Activated T-helper 2 cell treated with anti-CD3 and anti-CD28 coated beads, Interferon-gamma antibody, Interleukin-2, Interleukin-4, amounts not matched to agents 10 μg/mL and 5 μg/mL and 100 μg/mL, durations not matched to agents 14 hours and 24 hours and 36 hours (primary cell): ENCODE measurements at places on chromosomes 12 and 14. TPM values are rescaled to one million over a fixed set of nuclear protein-coding genes. Genes with fewer than 3 reads are reported as not detected.

- peak overlapping the region; percentile 99 for H3K27ac ChIP-seq
- H3K4me1 ChIP-seq: peaks cover 38% of the 10 kb centered on the region
- H3K27me3 ChIP-seq: no peaks in the 10 kb centered on the region
- peak; percentile 76 for DNase-seq
Observed at GRCh38 chr14:68794130-68794850, 1.4 kb upstream of the ZFP36L1 start.

The FOXN3 gene
- total RNA-seq: 131 and 135 TPM in 2 replicates

DNA sequence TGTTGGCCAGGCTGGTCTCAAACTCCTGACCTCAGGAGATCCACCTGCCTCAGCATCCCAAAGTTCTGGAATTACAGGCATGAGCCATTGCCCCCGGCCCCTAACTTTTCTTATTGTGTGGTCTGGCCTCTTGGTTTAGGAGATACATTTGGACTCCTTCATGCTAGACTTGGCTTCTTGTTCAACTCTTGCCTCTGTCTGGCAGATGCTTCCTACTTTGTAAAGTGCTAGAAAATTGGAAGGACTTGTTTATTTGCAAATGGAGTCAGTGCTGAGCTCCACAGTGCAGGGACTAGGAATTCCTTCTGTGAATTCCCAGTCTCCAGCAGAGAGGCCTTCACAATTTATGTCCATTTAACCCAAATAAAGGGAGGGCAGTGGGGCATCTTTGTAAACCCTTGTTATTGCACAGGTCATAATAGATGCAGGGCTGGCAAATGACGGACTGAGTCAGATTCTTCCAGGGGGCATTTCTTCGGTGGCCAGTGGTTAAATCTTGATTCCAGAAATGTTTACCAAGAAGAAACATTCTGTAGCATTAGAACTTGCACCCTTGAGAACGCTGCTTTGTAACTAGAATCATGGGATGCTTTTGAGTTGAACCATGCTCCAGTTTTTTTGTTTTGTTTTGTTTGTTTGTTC lies 73.8 kb upstream of the TBX3 start:
- no peak overlapping the region for H3K27ac ChIP-seq
- H3K27me3 ChIP-seq: no peaks in the 10 kb centered on the region
- no peaks in the 10 kb centered on the region for H3K36me3 ChIP-seq
- H3K4me1 ChIP-seq: no peaks in the 10 kb centered on the region
- no peak for DNase-seq

The RND1 gene
- total RNA-seq: 3.5 and 4.7 TPM in 2 replicates

GRCh38 chr12:62458626-62459025 lies 8.0 kb upstream of the MON2 start:
- H3K36me3 ChIP-seq: peaks cover 3% of the 10 kb centered on the region
- H3K4me1 ChIP-seq: no peaks in the 10 kb centered on the region
- no peak overlapping the region for H3K4me3 ChIP-seq
- peaks cover 4% of the 10 kb centered on the region for H3K27me3 ChIP-seq
- no peak for DNase-seq

The SERPINA9 gene
- total RNA-seq: not detected in 2 replicates

The MOK gene
- 4.8 and 6.8 TPM in 2 replicates for total RNA-seq

The KCNH3 gene
- 2.1 and 2.9 TPM in 2 replicates for total RNA-seq

DNA sequence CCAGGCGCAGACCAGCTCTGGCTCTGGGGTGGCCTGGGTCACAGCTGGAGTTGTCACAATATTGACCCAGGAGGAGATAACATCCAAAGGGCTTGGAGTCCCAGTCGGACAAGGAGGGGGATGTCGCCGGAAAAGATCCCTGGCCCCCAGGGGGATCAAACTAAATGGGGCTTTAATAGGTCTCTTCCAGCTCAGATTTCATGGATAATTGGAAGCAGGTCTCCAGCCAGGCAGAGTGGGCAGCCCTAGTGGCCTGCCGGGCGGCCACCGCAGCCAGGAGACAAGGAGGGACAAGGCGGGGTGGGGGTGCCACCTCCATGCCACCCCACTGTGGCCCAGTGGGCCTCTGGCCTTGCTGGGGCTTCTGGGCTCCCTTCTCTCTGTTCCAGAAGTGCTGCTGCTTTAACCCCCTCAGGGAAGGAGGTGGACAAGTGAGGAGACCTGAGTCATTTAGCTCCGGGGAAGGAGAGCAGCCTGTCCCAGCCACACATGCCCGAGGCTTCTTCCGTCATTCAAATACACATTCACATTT lies 23.1 kb upstream of the PGF start:
- no peaks in the 10 kb centered on the region for H3K27me3 ChIP-seq
- DNase-seq: no peak
- no peak overlapping the region for H3K4me3 ChIP-seq
- H3K27ac ChIP-seq: no peak overlapping the region
- no peaks in the 10 kb centered on the region for H3K36me3 ChIP-seq
- no peaks in the 10 kb centered on the region for H3K4me1 ChIP-seq

GRCh38 chr12:112149596-112149995 lies 24.2 kb downstream of the TRAFD1 start:
- no peak overlapping the region for H3K4me3 ChIP-seq
- DNase-seq: no peak
- peaks cover 75% of the 10 kb centered on the region for H3K36me3 ChIP-seq
- no peaks in the 10 kb centered on the region for H3K27me3 ChIP-seq
- peaks cover 4% of the 10 kb centered on the region for H3K4me1 ChIP-seq

GRCh38 chr12:25710128-25710527 lies 157.0 kb upstream of the LMNTD1 start:
- H3K36me3 ChIP-seq: no peaks in the 10 kb centered on the region
- DNase-seq: no peak
- H3K4me1 ChIP-seq: peaks cover 3% of the 10 kb centered on the region

DNA sequence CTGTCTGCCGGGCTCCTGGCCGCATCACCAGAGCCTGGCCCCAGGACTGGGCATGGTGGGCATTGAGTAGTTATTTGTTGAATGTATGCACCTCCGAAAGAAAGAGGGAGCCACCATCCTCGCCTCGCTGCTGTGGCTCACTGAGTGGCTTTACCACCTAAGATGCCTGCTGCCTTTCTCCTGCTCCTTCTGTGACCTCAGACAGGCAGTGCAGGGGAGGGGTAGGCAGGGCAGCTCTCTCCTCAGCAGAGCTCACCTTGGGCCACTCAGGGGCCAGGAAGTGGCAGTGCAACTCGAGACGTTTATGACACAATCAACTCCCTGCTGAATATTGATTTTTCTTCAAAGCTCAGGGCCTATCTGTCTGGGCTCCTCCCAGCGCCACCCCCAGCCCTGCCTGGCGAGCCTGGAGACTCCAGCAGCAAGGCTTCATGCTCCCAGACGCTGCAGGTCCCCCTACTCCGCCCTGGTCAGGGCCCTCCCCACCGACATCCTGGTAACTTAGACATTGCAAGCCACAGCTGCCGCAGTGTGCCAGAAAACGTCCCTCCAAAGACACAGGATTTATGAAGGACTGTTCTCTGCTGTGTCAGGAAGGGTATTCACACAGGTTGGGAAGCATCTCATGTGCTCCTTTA lies 84.3 kb upstream of the DIO3 start:
- no peaks in the 10 kb centered on the region for H3K27me3 ChIP-seq
- H3K4me3 ChIP-seq: no peak overlapping the region
- H3K27ac ChIP-seq: no peak overlapping the region
- no peaks in the 10 kb centered on the region for H3K4me1 ChIP-seq

The GCH1 gene
- total RNA-seq: 51.4 and 52.5 TPM in 2 replicates

DNA sequence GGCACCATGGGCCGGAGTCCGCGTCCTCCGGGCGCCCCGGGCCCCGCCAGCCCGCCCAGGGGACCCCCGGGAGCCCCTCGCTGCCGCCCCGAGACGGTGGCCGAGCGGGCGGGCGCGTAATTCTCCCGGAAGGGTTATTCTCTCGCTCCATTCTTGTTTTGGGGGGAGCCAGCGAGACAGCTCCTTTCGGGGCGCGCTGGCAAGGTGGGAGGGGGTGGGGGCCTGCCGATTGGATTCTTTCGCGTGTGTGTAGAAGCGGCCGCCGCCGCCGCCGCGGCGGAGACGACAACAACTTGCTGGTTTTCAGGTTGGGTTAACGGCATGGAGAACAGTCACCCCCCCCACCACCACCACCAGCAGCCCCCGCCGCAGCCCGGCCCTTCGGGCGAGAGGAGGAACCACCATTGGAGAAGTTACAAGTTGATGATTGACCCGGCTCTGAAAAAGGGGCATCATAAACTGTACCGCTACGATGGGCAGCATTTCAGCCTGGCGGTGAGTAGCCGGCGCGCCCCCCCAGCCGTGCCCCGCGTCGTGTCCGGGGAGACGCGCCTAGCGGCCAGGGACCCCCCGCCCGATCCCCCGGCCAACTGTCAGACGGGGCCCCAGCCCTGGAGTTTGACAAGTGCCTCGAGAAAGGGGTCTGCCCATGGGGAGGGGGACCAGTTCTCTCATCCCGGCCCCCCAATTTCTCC lies 755 bp downstream of the SETD1B start:
- DNase-seq: peak; percentile 41
- H3K4me3 ChIP-seq: peak overlapping the region; percentile 97
- peaks cover 52% of the 10 kb centered on the region for H3K36me3 ChIP-seq
- peak overlapping the region; percentile 97 for H3K27ac ChIP-seq
- peaks cover 17% of the 10 kb centered on the region for H3K4me1 ChIP-seq
- H3K27me3 ChIP-seq: no peaks in the 10 kb centered on the region

The GIT2 gene
- 71.1 and 72.3 TPM in 2 replicates for total RNA-seq

The IFNG-AS1 gene
- total RNA-seq: not detected in 2 replicates

DNA sequence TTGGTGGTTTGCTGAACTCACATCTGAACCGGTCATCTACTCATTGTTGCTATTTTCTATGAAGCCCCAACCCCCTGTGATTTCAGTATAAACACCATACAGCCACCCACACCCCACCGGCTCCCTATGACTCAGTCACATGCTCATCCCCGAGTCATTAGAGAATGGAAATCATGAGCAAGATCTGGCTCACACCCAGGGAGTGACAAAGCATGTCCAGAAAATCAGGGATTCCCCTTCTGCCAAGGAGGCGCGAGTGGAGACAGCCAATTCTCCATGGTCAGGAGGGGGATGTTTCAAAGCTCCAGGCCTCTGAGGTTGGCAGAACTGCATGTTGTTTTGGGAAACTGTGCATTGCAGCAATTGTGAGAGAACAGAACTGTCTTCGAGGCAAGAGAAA lies 657.5 kb upstream of the TBX3 start:
- no peak overlapping the region for H3K27ac ChIP-seq
- H3K4me1 ChIP-seq: no peaks in the 10 kb centered on the region

- peak overlapping the region; percentile 49 for H3K4me3 ChIP-seq
- no peaks in the 10 kb centered on the region for H3K27me3 ChIP-seq
- peak overlapping the region; percentile 91 for H3K27ac ChIP-seq
- H3K4me1 ChIP-seq: peaks cover 62% of the 10 kb centered on the region
- peaks cover 16% of the 10 kb centered on the region for H3K36me3 ChIP-seq
Observed at GRCh38 chr14:50082784-50083466, 33.4 kb downstream of the VCPKMT start.

The RDH11 gene
- 78.4 and 82.9 TPM in 2 replicates for total RNA-seq

- H3K27ac ChIP-seq: peak overlapping the region; percentile 94
- peaks cover 42% of the 10 kb centered on the region for H3K4me1 ChIP-seq
- peak; percentile 31 for DNase-seq
- peaks cover 6% of the 10 kb centered on the region for H3K27me3 ChIP-seq
- peak overlapping the region; percentile 92 for H3K4me3 ChIP-seq
Observed at GRCh38 chr14:65101631-65102440, 481 bp downstream of the MAX start.

DNA sequence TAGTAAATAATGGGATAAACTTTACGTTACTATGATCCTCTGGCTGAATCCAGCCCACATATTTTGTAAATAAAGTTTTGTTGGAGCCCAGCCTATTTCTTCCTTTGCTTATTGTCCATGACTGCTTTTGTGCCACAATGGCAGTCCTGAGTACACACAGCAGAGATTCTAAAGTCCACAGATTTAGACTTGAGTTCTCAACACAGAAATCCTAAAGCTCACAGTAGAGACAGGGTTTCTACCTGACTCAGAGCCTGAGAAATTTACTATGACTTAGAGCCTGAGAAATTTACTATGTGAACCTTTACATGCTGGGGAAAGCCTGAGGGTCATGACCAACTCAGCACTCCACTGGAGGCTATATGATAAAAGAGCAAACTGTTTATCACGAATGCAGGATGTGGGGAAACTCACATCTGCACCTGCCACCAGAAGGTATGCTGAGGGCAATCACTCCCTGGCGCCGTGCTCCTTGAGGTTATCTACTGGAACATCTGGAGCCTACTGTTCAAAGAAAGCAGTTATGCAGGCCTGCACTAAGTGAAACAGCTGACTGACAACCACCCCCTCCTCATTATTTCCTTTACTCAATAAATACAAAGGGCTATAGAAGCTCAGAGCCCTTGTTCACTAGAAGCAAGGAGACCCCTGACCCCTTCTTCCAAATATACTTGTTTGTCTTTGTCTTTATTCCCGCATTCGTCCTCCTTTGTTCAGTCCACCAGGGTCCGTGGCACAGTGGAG lies 52.6 kb upstream of the BICD1 start:
- H3K4me3 ChIP-seq: no peak overlapping the region
- H3K27ac ChIP-seq: no peak overlapping the region
- peaks cover under 1% of the 10 kb centered on the region for H3K4me1 ChIP-seq
- DNase-seq: no peak
- H3K27me3 ChIP-seq: no peaks in the 10 kb centered on the region

The CCDC60 gene
- total RNA-seq: not detected in 2 replicates

DNA sequence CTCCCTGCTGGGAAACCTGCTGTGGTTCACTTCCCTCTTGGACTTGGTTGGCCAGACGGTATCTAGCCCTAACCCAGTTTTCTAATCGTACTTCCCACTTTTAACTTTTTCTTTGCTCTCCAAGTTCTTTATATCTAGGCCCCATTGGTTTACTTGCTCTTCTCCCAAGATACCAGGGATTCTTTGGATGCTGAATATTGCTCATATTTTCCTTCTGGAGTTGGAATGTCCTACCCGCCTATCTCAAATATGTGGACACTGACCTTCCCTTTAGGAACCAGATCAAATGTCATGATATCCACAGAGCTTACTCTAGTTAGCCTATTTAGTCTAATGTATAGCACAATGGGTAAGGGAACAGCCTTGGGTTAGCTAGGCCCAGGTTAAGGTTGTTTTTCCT lies 228.6 kb downstream of the DACT1 start:
- H3K4me1 ChIP-seq: no peaks in the 10 kb centered on the region
- no peak for DNase-seq
- no peak overlapping the region for H3K4me3 ChIP-seq

The NPAS3 gene
- not detected in 2 replicates for total RNA-seq
